Bronchial epithelial cell (primary cell): ENCODE measurements at places on chromosomes 7 and 10. TPM values are rescaled to one million over a fixed set of nuclear protein-coding genes. Genes with fewer than 3 reads are reported as not detected.

The SLC26A4 gene
- total RNA-seq, result 0.53 and 1.3 TPM in 2 replicates

The CHST15 gene
- total RNA-seq, result 11.1 and 12.8 TPM in 2 replicates

The DNAJC1 gene
- 81.6 and 83.1 TPM in 2 replicates for total RNA-seq

The TRPV5 gene
- total RNA-seq, result under 0.01 TPM in 1 of 2 replicates, not detected in the other

The EBLN1 gene
- not detected in 2 replicates for total RNA-seq

The RAMP3 gene
- not detected in 2 replicates for total RNA-seq

The ADIRF gene
- total RNA-seq, result 25.3 and 53.6 TPM in 2 replicates

The RBP3 gene
- total RNA-seq, result not detected in 2 replicates

The COX15 gene
- 33.2 and 35.7 TPM in 2 replicates for total RNA-seq

The SPDYE8 gene
- not detected in 2 replicates for total RNA-seq

The DGKI gene
- under 0.01 and 0.38 TPM in 2 replicates for total RNA-seq

The CCL24 gene
- total RNA-seq, result not detected in 2 replicates

The AVPI1 gene
- total RNA-seq, result 89.2 and 99.3 TPM in 2 replicates

The TMEM225B gene
- total RNA-seq, result 0.53 and 0.77 TPM in 2 replicates

The AGBL3 gene
- total RNA-seq, result 1.8 and 2.7 TPM in 2 replicates

The CLIP2 gene
- 10.6 and 12.9 TPM in 2 replicates for total RNA-seq

The SCRN1 gene
- total RNA-seq, result 33.5 and 35.5 TPM in 2 replicates

The ERVW-1 gene
- total RNA-seq, result not detected in 2 replicates

The DTX2 gene
- total RNA-seq, result 10.8 and 13.2 TPM in 2 replicates

The CTAGE4 gene
- 0.53 and 2.2 TPM in 2 replicates for total RNA-seq

The CYP2W1 gene
- total RNA-seq, result 0.51 TPM in 1 of 2 replicates, not detected in the other

The FOXI2 gene
- total RNA-seq, result not detected in 2 replicates

The GRM3 gene
- not detected in 2 replicates for total RNA-seq

The MRLN gene
- total RNA-seq, result not detected in 2 replicates

The WAPL gene
- total RNA-seq, result 41.9 and 62.7 TPM in 2 replicates

The LEP gene
- under 0.01 TPM in 2 replicates for total RNA-seq

The DRGX gene
- total RNA-seq, result not detected in 2 replicates
